Activated T-cell treated with anti-CD3 and anti-CD28 coated beads for 4 hours (primary cell): ENCODE measurements at places on chromosomes 3 and 15.

DNA sequence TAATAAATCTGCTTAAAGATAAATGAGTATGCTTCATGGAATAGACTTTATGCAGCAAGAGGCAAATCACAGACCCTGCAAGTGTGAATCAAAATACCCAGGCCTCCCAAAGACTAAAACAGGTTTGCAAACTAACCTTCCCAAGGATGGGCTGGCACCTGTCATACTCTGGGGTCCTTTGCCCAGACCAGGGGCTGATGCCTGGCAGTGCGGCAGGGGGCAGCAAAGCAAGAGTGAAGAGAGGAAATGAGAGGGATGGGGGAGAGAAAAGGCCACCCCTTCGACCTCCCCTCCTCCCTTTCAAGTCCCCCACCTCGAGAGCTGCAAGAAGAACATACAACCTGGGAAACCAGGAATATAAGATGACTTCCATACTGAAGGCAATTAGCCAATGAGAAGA lies 31.8 kb downstream of the XXYLT1 start:
- DNase-seq: no peak

- no peak for DNase-seq
Measured at GRCh38 chr3:143601723-143602484, 246.4 kb downstream of the SLC9A9 start.

GRCh38 chr3:66910266-66911055 lies 87.6 kb upstream of the KBTBD8 start:
- DNase-seq: no peak

DNA sequence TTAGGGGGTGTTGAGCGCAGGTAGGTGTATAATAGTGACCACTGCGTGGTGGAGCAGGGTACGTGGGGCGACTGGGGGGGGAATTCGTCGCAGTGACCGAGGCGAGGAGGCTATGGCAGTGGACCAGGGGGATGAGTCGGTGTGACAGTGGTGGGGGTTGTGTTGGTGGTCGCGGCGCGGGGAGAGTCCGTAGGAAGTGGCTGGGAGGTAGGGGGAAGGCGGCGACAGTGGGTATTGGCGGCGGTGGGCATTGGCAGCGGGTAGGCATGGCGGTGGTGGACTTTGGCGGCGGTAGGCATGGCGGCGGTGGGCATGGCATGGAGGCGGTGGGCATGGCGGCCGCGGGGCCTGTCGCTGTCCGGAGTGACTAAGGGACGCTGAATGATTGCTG lies 739 bp downstream of the SNRPN start:
- DNase-seq: no peak

DNA sequence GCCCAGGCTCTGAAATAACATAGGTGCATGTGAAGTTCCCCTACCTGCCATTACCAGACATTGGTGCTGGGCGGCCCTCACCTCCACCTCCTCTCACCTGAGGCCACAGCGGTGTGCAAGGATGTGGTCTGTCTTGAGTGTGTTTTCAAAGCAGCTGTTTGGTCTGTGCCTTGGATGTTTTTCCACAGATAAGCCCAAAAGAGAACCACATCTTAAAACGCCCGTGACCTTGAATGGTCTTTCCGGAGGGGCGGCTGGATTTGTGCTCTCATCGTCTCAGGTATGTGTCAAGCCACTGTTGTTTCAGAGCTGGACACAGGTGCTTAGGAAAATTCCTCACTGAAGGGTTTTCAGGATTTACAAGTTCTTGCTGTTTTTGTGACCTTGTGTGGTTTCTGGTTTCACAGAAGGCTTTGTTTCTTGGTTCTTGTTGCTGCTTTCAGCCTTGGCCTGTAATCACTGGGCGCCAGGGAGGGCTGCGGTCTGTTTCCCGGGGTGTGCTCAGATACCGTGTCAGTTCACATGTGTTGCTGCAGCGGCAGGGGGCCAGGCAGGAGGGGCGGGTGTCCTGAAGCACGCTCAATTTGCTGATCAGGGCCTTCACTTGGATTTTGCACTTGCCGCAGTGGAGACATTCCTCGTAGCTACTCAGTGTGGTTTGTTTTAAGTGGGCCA lies 128.4 kb downstream of the IGF1R start:
- DNase-seq: no peak

GRCh38 chr15:92984161-92984560 lies 84.0 kb downstream of the CHD2 start:
- DNase-seq: no peak

DNA sequence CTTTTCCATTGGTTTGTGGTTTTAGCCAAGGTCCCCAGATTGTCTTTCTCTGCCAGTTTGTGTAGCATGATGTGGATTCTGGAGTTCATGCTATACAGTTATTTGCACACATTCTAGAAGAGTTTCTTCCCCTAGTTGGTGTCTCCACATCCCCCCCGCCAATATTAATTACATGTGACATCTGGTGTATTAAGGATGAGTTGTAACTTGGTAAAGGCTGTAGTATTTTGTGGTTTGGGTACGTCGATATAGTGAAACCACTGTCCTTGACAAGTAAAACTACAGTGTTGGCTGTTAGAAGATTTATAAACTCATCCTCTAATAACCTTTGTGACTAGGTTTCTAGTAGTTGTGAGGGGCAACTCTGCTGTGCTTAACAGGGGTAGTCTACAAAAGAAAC lies 23.7 kb upstream of the P4HTM start:
- DNase-seq: no peak

DNA sequence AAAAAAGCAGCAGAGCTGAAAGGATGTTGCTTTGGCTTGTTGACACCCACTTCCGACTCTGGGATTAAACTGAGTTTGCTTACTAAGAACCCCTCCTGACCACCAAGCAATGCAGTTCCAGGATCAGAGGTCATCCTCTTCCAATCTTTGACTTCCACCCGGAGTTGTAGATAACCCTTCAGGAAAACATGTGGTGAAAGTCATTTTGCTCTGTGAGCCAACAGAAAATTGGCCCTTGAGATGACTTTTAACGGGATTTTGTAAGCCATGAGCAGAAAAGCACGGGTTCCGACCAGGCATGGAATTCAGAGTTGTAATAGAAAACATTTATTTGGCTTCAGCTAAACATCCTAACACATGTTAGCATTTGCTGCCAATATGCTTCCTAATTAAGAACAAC lies 171.6 kb upstream of the NR2F2 start:
- no peak for DNase-seq

- no peak for DNase-seq
Measured at GRCh38 chr3:195116407-195117185, 154.4 kb downstream of the XXYLT1 start.

GRCh38 chr3:186283096-186283495 lies 78.9 kb downstream of the DGKG start:
- no peak for DNase-seq

DNA sequence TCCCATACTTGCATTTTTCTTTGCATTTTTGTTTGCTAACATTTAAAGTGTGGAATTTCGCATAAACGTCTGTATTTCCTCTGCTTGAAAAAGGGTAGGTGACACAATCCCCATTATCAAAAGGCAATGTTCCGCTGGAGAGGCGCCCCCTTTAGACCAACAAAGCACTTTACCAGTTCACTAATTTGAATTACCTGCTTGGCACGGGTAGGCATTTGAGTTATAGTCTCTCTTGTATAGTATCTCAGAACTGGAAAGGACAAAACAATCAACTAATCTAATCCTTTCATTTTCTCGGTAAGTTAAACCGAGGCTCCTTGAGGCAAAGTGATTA lies 775 bp upstream of the CCDC39 start:
- DNase-seq: no peak

DNA sequence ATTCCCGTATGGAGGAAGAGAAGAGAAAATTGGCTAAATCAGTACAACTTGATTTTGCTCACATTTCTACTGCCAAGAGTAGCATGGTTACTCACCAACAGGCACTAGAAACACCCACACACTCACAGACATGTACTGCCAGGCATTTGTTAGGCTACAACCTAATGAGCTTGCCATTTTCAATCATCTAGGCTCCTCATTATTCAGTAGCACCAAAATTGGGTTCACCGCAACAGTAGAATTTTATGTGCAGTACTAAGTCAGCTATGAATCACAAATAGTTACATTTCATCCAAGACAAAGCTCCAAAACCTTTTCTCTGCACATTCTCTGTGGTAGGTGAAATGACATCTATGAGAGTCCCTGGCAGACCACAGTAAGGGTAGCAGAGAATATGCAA lies 15.0 kb upstream of the THUMPD3 start:
- no peak for DNase-seq

GRCh38 chr3:134030379-134031347 lies 938 bp upstream of the SLCO2A1 start:
- DNase-seq: no peak

DNA sequence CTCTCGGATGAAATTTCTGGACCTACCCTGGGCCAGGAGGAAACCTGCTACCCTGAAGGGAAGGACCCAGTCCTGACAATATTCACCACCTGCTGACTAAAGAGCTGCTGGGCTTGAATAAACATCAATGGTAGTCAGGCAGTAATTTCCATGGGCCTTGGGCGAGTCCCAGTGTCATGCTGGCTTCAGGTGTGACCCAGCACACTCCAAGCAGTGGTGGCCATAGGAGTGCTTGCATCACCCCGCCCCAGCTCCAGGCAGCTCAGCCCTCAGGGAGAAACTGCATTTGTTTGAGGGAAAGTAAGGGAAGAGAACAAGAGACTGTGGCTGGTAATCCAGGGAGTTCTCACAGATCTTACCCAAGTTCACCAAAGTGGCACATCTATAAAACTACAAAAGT lies 261.8 kb upstream of the DCBLD2 start:
- DNase-seq: no peak

GRCh38 chr15:74604983-74605794 lies 10.4 kb upstream of the CLK3 start:
- DNase-seq: no peak

- no peak for DNase-seq
Measured at GRCh38 chr3:190426806-190427507, 22.7 kb downstream of the TMEM207 start.

GRCh38 chr3:64011685-64012084 lies 11.6 kb downstream of the PSMD6 start:
- DNase-seq: no peak

GRCh38 chr3:115469649-115470048 lies 153.7 kb upstream of the GAP43 start:
- no peak for DNase-seq

- DNase-seq: no peak
Measured at GRCh38 chr3:148146947-148147826, 550.5 kb upstream of the AGTR1 start.

DNA sequence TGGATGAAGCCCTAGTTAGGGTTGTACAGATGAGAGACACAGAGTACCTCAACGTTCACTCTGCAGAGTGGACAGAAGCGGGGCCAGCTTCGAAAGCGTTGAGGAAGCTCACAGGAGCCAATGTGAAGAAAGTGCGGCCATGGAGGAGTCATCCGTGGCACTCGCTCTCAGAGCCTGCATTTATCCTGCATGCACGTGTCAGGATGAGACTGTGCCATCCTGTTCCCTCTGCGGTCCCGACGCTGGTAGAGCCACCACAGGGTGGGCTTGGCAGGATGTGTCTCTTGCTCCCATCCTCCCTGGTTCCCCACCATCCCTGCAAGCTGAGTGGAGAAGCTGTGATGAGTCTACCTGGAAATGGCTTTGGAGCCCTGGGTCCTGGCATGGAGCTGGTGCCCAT lies 39.3 kb downstream of the KLHL25 start:
- no peak for DNase-seq

DNA sequence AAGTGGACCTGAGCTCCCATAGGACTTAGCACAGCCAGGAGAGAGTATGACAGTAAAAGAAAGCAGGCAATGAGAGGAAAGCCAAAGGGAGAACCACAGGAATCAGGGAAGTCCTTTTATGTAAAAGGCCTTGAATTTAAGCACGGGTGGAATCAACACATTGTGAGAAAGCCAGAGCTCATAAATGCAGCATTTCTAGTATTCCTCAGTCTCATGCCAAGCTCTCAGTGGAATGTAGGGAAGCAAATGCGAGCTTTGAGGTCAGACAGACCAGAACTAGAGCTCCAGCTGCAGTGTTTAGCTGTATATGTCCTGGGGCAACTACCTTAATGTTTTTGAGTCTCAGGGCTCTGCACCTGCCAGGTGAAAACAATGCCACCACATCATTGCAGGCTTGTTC lies 132.1 kb upstream of the TRIM42 start:
- DNase-seq: no peak

- no peak for DNase-seq
Measured at GRCh38 chr3:168532135-168532534, 436.4 kb upstream of the GOLIM4 start.

DNA sequence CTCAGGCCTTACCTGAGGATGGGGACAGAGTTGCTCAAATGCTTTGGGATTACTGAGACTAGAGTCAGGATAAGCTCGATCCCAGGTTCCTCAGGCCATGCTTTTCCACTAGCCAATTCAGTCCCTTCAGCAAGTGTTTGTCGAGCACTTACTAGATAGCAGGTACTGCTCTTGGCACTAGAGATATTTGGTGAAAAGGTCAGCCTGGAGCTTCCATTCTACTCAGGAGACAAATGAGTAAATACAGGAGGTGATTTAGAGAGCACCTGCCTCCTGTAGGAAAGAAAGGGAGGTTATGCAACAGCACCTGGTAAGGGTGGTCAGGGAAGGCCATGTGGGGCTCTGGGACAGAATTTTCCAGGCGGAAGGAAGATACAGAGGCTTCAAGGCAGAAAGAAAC lies 99.9 kb downstream of the CACNA1D start:
- DNase-seq: no peak

- no peak for DNase-seq
Measured at GRCh38 chr3:108407886-108408285, 102.5 kb downstream of the MYH15 start.

DNA sequence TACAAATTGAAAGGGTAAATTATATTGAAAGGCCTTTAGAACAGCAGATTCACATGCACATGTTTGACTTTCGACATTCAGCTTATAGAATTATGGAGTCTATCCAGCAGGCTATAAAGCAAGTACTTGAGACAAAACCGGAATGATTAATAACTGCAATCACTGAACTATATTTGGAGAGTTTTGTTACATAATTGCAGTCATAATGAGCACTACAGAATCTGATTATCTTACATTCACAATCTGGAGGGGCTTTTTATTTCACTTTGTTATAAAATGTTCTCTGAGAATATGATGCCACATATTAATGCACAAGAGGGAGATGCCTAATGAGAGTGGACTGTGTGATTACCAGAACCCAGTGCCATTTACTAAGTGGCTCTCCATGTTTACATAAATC lies 64.3 kb downstream of the NSUN3 start:
- DNase-seq: no peak

DNA sequence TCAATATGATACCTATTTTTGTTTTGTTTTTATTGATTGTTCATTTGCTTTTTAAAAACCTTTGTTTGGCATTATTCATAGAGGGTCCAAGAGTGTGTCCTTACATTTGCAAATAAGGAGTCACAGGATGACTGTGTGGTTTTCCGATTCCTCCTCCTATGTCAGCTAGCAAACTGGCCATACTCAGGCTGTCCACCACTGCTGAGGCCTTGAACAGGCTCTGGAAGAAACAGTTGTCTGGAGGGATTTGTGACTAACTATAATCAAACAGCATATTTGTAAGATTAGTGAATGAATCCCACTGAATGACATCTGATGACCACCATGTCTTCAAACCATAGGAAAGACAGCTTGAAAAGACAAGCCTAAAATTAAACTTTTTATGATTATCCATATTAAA lies 423.4 kb upstream of the ATP11B start:
- DNase-seq: no peak

GRCh38 chr15:44144184-44144583 lies 50.9 kb downstream of the FRMD5 start:
- DNase-seq: no peak
